Cortex of kidney (tissue), 1 donor: ENCODE measurements at places on chromosomes 7 and 10.

- no peak for DNase-seq
Measured at GRCh38 chr10:109912335-109913281, 10.7 kb downstream of the XPNPEP1 start.

DNA sequence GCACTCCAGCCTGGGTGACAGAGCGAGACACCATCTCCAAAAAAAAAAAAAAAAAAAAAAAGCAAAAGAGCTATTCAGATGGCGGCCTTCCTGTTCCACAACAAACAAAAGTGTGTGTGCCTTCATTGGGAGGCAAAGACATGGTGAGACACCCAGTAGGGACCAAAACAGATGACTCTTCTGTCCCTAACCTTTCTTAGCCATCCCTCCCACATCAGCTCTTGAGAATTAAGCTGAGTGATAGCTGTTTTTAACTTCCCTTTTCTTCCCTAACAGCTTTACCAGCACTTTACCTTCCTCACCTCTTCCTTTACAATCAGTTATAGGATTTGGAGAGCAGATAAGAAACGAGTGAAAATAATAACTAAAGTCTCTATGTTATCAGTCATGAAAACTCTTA is 48.2 kb downstream of the ARMH3 start:
- no peak for DNase-seq

GRCh38 chr7:11182736-11183135 is 209.1 kb downstream of the PHF14 start:
- DNase-seq = no peak

DNA sequence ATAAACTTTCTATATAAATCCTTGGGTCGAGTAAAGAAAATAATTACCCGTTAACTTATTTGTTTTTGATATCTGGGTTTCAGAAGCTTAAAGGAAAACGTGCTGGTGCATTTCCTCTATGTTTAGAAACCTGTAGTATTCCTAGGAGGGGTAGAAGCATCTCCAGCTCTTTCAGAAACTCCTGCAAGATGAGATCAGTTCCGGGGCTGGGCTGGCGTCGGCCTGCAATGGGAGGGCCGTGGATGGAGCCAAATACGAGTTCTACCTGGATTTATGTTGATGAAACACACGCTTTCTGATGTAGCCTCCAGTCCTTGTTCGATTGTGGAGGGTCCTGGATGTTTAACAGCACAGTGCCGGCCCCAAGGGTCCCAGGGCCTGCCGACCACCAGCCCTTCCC is 35.8 kb upstream of the DIP2C start:
- DNase-seq = no peak

GRCh38 chr10:97333601-97334369 is 744 bp downstream of the FRAT2 start:
- DNase-seq = no peak

GRCh38 chr10:70576803-70577517 is 25.6 kb downstream of the PRF1 start:
- DNase-seq = no peak

DNA sequence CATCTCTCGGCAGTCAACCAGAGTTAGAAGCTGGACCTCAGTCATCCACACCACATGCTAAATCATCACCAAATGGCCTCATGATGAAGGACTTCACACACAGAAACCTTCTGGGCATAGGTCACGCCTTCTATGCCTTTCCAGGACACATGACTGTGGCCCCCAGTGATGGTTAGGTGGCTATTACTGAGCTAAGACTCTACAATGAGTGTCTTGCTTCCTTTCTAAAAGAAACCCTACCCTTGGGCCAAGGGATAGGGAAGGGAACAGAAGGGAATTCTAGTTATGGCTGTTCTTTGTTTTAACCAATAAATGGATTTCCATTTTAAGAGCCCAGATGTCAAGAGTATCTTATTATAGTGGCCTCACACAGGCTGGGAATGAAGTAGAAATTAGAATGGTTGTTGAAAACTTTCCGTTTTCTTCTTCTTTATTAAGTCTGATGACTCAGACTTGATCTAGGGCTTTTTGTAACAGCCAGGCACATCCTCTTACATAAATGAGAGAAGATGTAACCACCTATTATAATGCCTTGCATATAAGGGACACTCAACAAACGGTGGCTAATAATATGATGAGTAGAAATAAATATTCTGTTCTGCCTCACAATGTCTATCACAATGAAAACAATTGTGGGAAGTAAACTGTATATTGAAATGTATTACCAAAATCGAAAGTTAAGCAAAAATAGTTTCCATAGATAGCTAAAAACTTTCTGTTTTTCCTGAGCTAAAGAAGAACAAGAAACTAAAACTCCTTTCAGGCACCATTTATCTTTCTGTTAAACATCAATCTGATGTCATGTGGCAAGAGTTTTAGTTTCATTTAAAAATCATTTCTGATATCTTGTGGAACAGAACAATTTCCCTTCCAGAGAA is 62.5 kb upstream of the TOMM7 start:
- no peak for DNase-seq

DNA sequence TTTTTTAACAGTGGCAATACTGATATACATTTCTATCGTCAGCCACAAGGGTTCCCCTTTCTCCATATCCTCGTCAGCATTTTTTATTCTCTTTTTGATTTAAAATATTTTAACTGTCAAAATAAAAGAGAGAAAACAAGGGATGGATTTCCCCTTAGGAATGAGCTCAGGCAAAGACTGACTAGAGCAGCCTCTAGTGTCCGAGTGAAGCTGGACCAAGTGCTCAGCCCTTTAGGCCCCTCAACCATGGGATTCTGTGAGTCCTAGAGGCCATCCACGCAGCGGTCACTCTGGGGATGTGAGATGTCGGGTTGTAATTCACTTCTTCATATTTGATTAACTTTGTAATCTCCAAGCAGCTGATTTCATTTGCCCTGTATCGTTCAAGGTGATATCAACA is 137.4 kb upstream of the RNF32 start:
- no peak for DNase-seq

DNA sequence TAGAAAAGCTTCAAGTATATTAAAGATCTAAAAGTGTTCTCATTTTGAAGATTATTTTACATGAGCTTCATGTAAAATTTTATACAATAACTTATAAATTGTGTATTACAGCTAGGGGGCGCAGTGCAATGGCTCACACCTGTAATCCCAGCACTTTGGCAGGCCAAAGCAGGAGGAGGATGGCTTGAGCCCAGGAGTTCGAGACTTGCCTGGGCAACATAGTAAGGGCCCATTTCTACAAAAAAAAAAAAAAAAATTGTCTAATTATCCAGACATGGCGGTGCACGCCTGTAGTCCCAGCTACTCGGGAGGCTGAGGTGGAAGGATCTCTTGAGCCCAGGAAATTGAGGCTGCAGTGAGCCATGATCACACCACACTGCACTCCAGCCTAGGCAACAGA is 16.6 kb downstream of the ACBD5 start:
- DNase-seq = no peak

DNA sequence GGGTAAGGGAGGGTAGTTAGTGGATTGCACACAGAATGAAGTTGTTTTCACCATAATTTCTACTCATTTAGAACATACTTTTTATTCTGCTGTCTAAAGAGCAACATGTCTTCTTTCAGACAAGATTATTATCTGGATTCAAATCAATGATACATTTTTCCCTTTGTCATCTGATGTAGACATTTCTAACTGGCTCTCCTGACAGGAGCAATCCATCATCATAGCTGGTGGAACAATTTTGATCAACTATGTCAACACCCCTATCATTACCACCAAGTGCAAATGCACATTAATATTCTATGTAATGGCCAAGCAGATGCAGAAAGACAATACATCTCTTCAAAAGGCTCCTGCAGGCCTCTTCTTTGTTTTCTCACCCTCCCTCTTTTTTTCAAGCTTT is 672.9 kb upstream of the LRRTM3 start:
- DNase-seq = no peak

DNA sequence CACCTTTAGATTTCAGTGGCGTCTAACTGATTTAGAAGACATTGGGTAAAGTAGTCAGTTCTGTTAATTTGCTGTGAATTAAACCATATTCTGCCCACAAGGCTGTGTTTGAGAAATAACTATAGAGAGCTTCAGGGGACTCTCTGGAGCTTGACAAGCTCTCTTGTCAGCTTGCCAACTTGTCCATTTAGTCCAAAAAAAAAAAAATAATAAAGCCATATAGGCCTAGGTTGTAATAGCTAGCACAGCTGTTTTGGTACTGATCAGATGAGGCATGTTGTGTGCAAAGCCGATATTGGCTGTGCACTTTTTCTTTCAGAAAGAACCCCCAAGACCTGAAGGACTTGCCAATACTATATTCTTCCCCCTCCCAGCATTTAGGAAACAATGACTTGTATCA is 20.2 kb upstream of the ZNF282 start:
- no peak for DNase-seq

- DNase-seq = no peak
Measured at GRCh38 chr10:75773231-75773780, 341.9 kb downstream of the LRMDA start.
